Fibroblast of skin of left quadriceps (primary cell): ENCODE measurements at places on chromosomes 7 and 10.

DNA sequence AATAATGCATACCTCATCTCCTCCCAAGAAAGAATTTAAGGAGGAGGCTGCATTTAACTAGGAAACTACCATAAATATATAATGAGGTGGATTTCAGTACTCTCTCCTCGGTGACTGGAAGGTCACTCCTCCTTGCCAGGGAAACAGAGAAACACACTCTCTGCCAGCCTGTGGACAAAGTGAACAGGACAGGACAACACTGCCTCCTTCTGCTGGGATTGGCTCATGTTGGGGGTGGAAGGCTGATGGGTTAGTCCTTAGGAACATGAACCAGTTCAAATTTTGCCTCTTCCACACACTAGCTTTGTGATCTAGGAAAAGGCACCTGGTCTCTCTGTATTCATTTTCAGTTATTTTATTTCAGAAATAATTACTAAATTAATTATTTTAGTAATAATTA, 50.6 kb upstream of the STEAP4 start:
- no peak for DNase-seq

GRCh38 chr7:57398548-57398947, 51.4 kb upstream of the ZNF716 start:
- DNase-seq: no peak

DNA sequence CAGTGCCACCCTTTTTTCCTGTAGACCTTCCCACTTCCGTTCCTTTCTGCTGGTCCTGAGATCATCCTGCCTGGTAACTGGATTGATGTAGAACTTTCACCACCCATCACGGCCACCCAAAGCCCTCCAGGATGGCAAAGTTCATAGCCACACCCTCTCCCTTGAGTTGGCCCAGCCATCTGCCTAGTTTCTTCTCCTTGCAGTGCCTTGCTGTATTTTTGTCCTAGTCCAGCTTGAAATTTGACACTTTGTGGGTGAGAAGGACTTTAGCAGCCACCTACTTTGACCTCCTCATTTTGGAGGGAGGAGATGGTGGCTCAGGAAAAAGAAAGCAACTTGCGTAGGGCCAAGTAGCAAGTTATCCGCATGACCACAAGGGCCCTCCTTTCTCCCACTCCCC, 140.7 kb downstream of the BUB3 start:
- no peak for DNase-seq

DNA sequence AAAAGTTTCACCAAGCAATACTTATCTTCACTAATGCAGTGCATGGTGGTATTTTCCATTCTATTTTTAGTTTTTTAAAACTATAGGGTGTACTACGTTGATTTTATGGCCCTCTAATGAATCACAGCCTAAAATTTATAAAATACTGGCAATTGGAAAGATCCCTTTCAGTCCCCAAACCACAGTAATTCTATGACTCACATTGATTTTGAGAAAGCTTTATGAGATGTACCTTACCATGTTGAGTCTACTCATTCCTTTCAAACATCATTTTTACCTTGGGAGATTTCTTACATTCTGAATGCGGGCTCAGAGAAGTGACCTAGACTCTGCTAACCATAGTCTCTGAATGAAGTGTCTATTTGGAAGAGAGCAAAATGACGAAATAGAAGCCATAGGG, 141.6 kb downstream of the GPR85 start:
- DNase-seq: peak; percentile 2

- DNase-seq: no peak
These were observed 47.8 kb upstream of the JAZF1 start for GRCh38 chr7:28228396-28228795.

GRCh38 chr10:76329891-76330575, 898.6 kb downstream of the LRMDA start:
- DNase-seq: no peak

- no peak for DNase-seq
These were observed 129.2 kb downstream of the BTAF1 start for GRCh38 chr10:92052741-92053140.

DNA sequence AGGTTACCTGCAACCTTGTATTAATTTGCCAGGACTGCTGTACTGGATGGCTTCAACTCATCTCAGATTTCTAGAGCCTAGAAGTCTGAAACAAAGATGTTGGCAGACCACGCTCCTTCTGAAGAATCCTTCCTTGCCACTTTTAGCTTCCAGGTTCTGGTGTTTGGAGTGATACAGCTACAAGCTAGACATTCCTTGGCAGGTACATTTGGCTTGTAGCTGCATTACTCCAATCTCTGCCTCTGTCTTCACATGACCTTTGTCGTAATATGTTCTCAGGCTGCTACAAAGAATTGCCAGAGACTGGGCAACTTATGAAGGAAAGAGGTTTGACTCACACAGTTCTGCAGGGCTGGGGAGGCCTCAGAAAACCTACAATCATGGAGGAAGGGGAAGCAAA, 146.3 kb downstream of the GALNT17 start:
- no peak for DNase-seq

GRCh38 chr7:155444746-155445145, 13.2 kb upstream of the EN2 start:
- DNase-seq: no peak

- DNase-seq: no peak
These were observed 58.0 kb downstream of the NEBL start for GRCh38 chr10:20839141-20839540.

GRCh38 chr10:102675011-102675665, 30.9 kb downstream of the TRIM8 start:
- no peak for DNase-seq

GRCh38 chr10:122326806-122327205, 47.7 kb upstream of the PLEKHA1 start:
- no peak for DNase-seq

DNA sequence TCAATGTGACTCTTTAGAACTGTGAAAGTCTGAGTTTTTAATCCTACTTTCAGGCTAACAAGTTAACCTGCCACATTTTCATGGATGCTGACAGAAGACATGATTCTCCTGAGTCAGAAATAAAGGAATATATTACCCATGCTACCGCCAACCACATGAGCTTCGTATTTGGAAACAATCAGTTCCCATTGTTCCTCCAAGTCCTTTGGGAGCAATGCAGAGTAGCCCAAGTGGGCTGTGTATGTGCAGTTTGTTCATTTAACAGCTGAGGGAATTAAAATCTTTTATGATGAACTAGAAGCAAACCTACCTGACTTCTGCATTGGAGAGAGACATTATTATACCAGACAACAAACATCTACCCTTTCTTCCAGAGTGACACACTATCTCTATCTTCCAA, 169.3 kb upstream of the BET1 start:
- no peak for DNase-seq

DNA sequence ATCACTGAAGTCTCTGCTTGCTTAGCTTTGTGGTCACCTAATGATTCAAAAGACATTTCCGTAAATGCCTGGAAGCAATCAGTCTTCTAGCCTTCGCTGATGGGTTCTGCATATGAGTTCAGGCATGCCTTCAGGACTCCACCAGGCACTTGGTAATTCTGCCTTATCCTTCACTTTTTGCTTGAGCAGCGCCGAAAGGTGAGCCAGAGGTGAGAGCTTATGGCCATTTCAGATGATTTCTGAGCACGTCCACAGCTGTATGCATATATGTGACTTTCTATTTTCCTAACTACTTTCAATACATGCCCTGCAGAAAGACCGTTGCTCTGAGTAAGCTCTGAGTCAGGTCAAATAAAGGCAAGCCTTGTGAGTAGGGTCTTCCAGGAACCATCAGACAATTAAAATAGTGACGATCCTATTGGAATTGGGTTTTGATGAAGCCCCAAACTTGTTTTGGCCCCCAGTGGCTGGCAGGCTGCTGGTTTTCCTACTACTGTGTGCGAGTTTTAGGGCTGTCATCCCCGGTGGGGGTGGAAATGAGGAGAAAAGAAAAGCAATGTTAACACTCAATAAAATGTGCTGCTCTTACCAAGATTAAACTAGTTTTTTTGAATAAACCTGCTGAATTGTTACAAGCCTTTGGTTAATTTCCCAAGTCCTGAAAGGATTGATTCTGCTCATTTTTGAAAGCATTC, 154.4 kb upstream of the AKR1E2 start:
- DNase-seq: no peak

GRCh38 chr7:55178292-55178862, 159.6 kb downstream of the EGFR start:
- DNase-seq: no peak

DNA sequence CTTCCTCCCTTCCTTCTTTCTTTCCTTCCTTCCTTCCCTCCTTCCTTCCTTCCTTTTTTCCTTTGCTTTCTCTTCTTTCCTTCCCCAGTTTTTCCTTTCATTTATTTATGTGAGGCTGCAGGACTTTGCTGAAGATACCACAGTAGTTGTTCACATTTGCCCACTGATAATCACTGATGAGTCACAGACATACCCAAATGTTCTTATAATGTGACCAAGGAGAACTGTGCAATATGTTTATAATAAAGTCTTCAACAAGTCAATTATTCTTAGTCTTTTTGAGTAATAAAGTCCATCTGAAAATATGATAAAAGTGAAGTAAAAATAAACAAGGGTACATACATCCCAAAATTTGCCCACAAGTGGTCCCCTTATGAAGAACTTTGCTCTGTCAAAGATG, 159.7 kb downstream of the GNAI1 start:
- DNase-seq: peak; percentile 55

GRCh38 chr10:54826994-54827560, 26.0 kb upstream of the PCDH15 start:
- DNase-seq: no peak

GRCh38 chr7:154306036-154306435, 253.8 kb downstream of the DPP6 start:
- DNase-seq: no peak

DNA sequence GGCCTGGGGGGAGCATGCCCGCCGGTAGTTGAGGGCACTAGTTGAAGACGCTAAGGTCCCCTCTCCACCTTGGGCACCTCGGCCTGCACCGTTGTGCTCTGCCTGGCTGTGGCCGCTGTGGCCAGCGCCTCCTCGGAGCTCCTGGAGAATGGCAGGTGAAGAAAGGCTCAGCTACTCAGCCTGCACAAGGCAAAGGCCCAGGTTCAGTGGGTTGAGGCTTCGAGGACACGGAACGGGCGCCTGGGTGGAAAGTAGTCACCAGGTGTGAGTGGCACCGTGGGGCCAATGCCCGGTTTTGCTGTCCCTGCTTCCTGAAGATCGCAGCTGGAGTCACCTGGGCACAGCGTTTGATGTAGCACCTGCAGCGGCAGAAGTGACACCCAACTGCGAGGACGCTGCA, 12.4 kb upstream of the ZNF716 start:
- DNase-seq: no peak

- DNase-seq: no peak
These were observed 351.1 kb upstream of the KLF6 start for GRCh38 chr10:4136121-4136520.

DNA sequence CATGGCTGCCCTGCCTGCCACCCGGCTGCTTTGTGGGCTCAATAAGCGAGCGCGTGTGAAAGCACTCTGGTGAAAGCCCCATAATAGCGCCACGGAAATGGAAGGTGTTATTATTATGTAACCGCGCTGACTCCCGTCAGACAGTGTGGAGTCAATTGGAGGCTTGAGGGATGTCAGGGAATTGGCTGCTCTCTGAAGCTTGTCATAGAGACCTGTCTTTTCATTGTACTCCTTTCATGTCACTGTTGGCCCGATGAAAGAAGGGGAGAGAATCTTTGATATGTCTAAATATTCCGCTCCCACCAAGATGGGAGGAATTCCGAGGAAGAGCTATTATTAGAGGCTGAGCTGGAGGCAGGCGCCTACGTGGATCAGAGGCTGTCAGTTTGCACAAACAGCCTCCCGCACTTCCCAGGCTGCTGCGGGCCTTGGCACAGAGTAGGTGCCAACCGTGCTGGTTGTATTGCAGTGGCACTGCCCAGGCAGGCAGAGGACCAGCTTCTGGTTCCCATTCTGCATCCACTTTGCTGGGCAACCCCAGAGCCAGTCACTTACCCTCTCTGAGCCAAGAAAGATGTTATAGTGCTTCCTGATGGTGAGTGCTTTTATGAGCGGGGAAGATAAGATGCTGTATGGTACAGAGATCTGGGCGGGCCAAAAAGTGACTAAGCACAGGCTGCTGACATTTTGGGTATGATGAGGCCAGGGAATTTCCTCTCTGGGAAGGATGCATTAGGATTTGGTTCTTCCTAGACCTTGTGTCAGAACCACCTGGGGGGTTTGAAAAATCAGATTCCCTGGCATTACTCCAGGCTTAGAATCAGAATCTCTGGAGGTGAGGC, 151.4 kb downstream of the RPS24 start:
- DNase-seq: no peak

DNA sequence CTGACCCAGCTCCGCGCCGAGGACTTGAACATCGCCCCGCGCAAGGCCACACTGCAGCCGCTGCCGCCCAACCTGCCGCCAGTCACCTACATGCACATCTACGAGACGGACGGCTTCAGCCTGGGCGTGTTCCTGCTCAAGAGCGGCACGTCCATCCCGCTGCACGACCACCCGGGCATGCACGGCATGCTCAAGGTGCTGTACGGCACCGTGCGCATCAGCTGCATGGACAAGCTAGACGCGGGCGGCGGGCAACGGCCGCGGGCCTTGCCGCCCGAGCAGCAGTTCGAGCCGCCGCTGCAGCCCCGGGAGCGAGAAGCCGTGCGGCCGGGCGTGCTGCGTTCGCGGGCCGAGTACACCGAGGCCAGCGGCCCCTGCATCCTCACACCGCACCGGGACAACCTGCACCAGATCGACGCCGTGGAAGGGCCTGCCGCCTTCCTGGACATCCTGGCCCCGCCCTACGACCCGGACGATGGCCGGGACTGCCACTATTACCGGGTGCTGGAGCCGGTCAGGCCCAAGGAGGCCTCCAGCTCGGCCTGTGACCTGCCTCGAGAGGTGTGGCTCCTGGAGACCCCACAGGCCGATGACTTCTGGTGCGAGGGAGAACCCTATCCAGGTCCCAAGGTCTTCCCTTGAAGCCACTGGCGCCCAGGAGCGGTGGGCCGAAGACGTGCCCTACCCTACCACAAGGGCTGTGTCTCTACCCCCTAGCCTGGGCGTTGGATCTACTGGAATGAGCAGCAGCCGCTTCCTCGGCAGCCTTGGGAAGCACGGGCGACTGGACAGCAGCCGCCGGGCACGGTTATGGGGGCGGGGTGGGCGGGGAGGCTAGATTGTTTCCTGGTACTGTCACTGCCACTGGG, 945 bp downstream of the ADO start:
- no peak for DNase-seq

DNA sequence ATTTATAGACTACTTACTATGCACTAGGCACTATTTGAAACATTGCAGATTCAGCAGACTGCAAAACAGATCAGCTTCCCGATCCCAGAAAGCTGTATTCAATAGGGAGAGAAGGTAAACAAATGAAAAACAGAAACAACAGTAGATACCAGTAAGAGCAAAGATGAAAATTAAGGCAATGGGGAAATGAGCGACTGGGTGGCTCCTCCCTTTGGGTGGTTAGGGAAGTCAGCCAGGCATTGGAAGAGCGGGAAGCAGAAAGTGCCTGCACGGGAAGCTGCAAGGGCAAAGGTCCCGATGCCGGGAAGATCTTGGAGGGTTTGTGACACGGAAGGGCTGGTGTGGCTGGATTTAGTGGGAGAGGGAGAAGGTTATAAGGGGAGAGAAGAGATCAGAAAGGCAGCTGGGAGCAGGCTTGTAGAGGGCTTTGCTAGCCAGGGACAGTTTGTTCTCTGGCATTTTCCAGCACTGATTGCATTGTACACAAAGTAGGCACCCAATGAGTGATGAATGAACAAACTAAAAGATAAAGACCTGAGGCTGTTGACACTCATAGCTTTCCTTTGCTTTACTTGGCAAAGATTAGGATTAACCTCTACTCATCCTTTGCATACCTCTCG, 67.8 kb downstream of the NAMPT start:
- DNase-seq: no peak
